CD4-positive, alpha-beta T cell treated with Interferon alpha-2 for 1 hour (primary cell): ENCODE measurements at places on chromosomes 2 and 18.

GRCh38 chr2:223887127-223887526 is 49.7 kb upstream of the AP1S3 start:
- no peak for DNase-seq

GRCh38 chr18:3819961-3820360 is 370.0 kb downstream of the TGIF1 start:
- DNase-seq, result no peak

- no peak for DNase-seq
Observed at GRCh38 chr18:72412927-72413326, 131.2 kb downstream of the CBLN2 start.

DNA sequence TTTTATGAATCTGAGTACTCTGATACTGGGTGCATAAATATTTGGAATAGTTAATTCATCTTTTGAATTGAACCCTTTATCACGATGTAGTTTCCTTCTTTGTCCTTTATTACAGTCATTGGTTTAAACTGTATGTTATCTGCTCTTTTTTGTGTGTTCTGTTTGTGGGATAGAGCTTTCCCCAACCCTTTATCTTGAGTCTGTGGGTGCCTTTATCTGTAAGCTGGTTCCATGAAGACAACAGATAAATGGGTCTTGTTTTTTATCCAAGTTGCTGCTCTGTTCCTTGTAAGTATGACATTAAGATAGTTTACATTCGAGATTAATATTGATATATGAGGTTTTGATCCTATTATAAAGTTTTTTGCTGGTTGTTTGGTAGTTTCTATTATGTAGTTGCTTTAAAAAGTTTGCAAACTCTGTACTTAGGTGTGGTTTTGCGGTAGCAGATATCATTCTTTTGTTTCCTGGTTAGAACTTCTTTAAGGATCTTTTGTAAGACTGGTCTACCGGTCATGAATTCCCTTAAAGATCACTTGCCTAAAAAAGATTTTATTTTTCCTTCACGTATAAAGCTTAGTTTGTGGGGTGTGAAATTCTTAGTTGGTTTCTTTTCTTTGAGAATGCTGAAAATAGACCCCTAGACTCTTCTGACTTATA is 1451.3 kb upstream of the SLC39A10 start:
- DNase-seq, result no peak

DNA sequence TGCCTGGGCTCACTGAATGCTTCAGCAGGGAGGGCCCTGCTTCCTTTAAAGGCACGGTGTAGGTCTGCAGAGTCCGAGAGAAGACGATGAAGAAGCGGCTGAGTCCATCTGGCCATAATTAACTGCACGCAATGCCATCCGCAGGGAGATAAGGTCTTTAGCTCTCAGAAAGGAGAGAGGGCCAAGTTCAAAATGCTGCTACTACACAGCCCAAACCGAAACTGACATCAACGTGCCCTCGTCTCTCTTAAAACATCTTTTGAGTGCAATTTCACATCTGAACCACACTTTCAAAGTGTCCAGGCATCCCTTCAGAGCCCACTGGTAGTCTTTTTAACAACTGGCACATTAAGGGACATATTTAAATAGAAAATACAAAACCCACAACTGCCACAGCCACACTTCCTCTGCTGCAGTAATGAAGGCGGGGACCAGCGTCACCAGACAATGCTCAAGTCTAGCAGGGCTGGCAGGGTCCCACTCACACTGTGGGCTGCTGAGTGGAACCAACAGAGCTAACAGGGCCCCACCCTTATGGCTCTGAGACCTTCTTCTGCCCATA is 35.8 kb downstream of the ST3GAL5 start:
- DNase-seq, result peak; percentile 81

- DNase-seq, result no peak
Observed at GRCh38 chr2:191556463-191556862, 121.5 kb upstream of the NABP1 start.
